T-helper 1 cell (primary cell): ENCODE measurements at places on chromosomes 1 and 21.

- DNase-seq, result no peak
Measured at GRCh38 chr1:167602840-167603239, 27.2 kb upstream of the RCSD1 start.

GRCh38 chr1:202046748-202047708 is 36.6 kb downstream of the ELF3 start:
- DNase-seq, result no peak

GRCh38 chr1:221067721-221068120 is 188.5 kb downstream of the HLX start:
- DNase-seq, result no peak

- DNase-seq, result no peak
Measured at GRCh38 chr1:182244451-182244850, 147.1 kb downstream of the GLUL start.

- no peak for DNase-seq
Measured at GRCh38 chr1:39776886-39777285, 5.7 kb upstream of the OXCT2 start.

GRCh38 chr1:156959925-156960324 is 39.5 kb downstream of the LRRC71 start:
- no peak for DNase-seq
